ENCODE measurements at places on chromosomes 4 and X. TPM values are rescaled to one million over a fixed set of nuclear protein-coding genes. Genes with fewer than 3 reads are reported as not detected.

EDNRA gene
- polyA plus RNA-seq: 1.6 TPM

SHOX gene
- polyA plus RNA-seq: not detected

MND1 gene
- polyA plus RNA-seq: 4.6 TPM

MID1 gene
- 4.6 TPM for polyA plus RNA-seq

EVC gene
- 2.0 TPM for polyA plus RNA-seq

SMIM10 gene
- polyA plus RNA-seq: 2.3 TPM

MFSD8 gene
- 10.5 TPM for polyA plus RNA-seq

XAGE1A gene
- polyA plus RNA-seq: not detected

PCYT1B gene
- polyA plus RNA-seq: 0.33 TPM

AKAP14 gene
- polyA plus RNA-seq: not detected

EPHA5 gene
- under 0.01 TPM for polyA plus RNA-seq

TMPRSS11F gene
- polyA plus RNA-seq: 4.3 TPM

DMP1 gene
- polyA plus RNA-seq: not detected

DCX gene
- 0.01 TPM for polyA plus RNA-seq

NUP54 gene
- 18.0 TPM for polyA plus RNA-seq

GPM6B gene
- 3.1 TPM for polyA plus RNA-seq

EIF2S3 gene
- polyA plus RNA-seq: 57.3 TPM

TENM3 gene
- 0.39 TPM for polyA plus RNA-seq

SRPK3 gene
- 0.35 TPM for polyA plus RNA-seq

GUCY1A1 gene
- polyA plus RNA-seq: 0.67 TPM

MAGEA8 gene
- polyA plus RNA-seq: not detected

NUDT10 gene
- polyA plus RNA-seq: 0.60 TPM

HSD17B11 gene
- 9.9 TPM for polyA plus RNA-seq

SOD3 gene
- polyA plus RNA-seq: 21.1 TPM

SMARCA1 gene
- polyA plus RNA-seq: 2.6 TPM

HTN1 gene
- polyA plus RNA-seq: not detected

AR gene
- 0.39 TPM for polyA plus RNA-seq

GPRIN3 gene
- 0.24 TPM for polyA plus RNA-seq

RBMX2 gene
- 13.0 TPM for polyA plus RNA-seq

MAGEB10 gene
- not detected for polyA plus RNA-seq

PNMA6A gene
- polyA plus RNA-seq: 0.04 TPM

RAB33A gene
- 0.46 TPM for polyA plus RNA-seq

PRDM8 gene
- polyA plus RNA-seq: 1.5 TPM

NAP1L2 gene
- 1.0 TPM for polyA plus RNA-seq

DUSP21 gene
- polyA plus RNA-seq: not detected

CD38 gene
- polyA plus RNA-seq: 0.72 TPM

PWWP3B gene
- polyA plus RNA-seq: not detected

CLNK gene
- polyA plus RNA-seq: not detected

DCHS2 gene
- polyA plus RNA-seq: 0.02 TPM

LONRF3 gene
- polyA plus RNA-seq: 0.18 TPM

ADH1A gene
- not detected for polyA plus RNA-seq

GUCY2F gene
- not detected for polyA plus RNA-seq

ZAR1 gene
- polyA plus RNA-seq: not detected

ARHGAP36 gene
- not detected for polyA plus RNA-seq

ZBED1 gene
- 8.9 TPM for polyA plus RNA-seq

DGAT2L6 gene
- polyA plus RNA-seq: not detected

AMTN gene
- 0.47 TPM for polyA plus RNA-seq

ADRA2C gene
- 1.1 TPM for polyA plus RNA-seq

S100P gene
- 60.0 TPM for polyA plus RNA-seq

NPY2R gene
- polyA plus RNA-seq: not detected

S100G gene
- polyA plus RNA-seq: not detected

SPANXB1 gene
- polyA plus RNA-seq: not detected

All from esophagus (tissue), 2 donors.